ENCODE measurements at places on chromosomes 5 and 9.

GRCh38 chr9:79026316-79026715 is 545.4 kb upstream of the TLE4 start:
- no peak for DNase-seq

GRCh38 chr9:12812710-12813109 is 37.9 kb downstream of the LURAP1L start:
- DNase-seq = no peak

- no peak for DNase-seq
Observed at GRCh38 chr9:32306006-32306405, 78.4 kb upstream of the ACO1 start.

DNA sequence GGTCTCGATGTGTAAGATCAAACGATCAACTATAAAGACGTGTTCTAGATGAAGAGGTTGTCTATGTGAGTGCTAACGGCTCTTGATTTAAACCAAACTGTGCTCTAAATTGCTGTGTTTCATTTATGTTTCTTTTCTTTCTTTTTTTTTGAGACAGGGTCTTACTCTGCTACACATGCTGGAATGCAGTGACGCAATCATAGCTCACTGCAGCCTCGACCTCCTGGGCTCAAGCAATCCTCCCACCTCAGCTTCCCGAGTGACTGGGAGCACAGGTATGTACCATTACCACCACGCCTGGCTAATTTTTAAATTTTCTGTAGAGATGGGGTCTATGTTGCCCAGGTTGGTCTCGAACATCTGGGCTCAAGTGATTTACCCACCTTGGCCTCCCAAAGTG is 24.0 kb upstream of the RNF130 start:
- no peak for DNase-seq

DNA sequence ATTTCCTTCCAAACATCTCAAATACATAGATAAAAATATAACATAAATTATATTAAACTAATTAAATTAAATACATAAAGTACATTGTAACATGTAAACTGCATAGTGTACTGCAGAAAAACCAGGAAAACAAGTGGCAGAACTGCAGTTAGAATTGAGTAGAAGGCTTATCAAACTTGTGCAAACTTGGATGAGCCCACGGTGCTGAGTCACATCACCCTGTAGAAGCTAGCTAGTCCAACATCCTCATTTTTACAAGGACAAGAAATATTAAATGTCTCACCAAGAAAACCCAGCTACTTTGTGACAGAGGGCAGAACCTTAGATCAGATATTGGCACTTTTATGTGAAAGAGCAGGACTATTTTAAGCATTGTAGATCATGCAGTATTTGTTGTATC is 807.9 kb upstream of the NUDT12 start:
- DNase-seq = no peak

- DNase-seq = no peak
Observed at GRCh38 chr5:66701244-66701643, 105.1 kb downstream of the MAST4 start.

DNA sequence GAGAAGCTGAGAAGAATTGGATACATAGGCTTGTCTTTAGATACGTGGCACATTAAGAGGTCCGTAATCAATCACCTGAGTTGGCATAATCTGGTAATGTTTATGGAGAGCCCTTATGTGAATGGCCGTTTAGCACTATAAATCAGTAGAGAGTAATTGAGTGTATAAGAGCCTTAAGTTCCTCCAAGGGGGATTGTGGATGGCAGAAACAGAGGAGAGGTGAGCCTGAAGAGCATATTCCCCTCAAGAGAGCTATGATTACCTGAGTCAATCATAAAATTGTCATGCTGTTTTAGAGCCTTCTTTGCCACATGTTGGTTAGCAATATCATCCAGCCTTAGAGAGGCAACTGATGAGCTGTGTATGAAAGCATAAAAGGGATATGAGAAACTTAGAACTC is 58.8 kb downstream of the FOCAD start:
- DNase-seq = no peak

- no peak for DNase-seq
Observed at GRCh38 chr5:158538506-158539074, 561.1 kb downstream of the EBF1 start.

GRCh38 chr5:15020736-15021135 is 149.2 kb upstream of the ANKH start:
- no peak for DNase-seq

DNA sequence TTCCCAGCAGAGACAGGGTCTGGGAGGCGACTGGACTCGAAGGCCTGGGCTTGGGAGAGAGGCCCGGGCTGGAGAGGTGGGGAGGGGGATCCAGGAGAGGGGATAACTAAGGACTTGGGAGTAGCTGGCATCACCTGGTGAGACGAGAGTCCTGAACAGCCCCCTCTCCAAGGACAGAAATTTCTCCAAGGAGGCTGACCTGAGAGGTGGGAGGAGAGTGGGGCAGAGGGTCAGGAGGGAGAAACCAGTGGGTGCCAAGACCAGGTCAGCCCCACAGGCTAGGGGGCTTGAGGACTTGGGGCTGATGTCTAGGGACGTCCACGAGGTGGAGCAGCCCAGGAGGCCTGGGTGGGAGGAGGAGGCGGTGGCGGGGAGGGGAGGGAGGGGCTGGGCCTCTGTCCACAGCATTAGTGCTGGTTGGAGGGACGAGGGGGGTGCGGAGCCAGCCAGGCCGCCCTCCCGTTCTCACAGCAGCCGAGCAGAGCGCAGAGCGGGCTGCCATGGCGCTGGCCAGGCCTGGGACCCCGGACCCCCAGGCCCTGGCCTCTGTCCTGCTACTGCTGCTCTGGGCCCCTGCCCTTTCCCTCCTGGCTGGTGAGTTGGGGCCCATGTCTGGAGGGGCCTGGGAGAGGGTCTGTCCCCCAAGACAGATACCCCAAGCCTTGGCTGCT is at the start of gene CRB2:
CRB2 (plus strand) TSS at position 437 of the 671 bp plus-strand sequence; CDS start at position 501, 64 bp downstream.
- no peak for DNase-seq

- DNase-seq = no peak
Observed at GRCh38 chr5:170896779-170897178, 35.0 kb downstream of the RANBP17 start.
